NCI-H526 (cell line): ENCODE measurements at places on chromosomes 4 and X.

- DNase-seq: no peak
Observed at GRCh38 chr4:168197926-168198325, 105.6 kb downstream of the ANXA10 start.

DNA sequence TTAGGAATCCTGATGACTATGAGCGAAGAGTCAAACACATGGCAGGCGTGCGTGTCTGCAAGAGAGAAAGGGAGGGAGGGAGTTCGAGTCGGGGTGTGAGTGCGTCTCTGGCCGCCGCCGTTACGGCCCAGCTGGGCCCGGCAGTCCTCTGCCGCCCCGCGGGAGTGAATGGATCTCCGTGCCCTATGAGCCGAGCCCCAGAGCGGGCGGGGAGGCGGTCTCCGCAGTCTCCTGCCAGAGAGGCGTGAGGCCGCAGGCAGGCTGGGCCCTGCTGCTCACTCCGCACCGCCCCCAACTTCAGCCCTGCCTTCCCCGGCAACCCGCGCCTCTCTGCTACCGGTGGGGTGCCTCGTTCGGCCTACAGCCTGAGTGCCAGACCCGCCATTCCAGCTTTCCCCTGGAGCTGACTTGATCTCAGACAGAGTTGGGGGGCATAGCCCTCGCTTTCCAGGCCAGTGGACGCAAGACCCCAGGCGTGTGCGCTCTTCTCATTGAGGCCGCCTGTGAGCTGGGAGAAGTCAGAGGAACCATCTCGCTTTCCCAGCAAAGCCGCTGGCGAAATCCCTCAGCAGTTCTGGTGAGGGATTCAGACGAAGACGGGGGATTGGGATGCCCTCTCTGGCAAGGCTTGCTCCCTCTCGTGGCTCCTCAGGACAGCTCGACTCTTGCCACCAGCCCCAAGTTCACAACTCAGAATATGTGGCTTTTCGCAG lies 1.4 kb downstream of the SLC16A2 start:
- DNase-seq: peak; percentile 66

GRCh38 chr4:6319530-6320150 lies 50.0 kb downstream of the WFS1 start:
- DNase-seq: no peak

- no peak for DNase-seq
Observed at GRCh38 chrX:23936180-23936579, 28.4 kb downstream of the CXorf58 start.

- no peak for DNase-seq
Observed at GRCh38 chrX:39470588-39471407, 627.0 kb downstream of the BCOR start.

DNA sequence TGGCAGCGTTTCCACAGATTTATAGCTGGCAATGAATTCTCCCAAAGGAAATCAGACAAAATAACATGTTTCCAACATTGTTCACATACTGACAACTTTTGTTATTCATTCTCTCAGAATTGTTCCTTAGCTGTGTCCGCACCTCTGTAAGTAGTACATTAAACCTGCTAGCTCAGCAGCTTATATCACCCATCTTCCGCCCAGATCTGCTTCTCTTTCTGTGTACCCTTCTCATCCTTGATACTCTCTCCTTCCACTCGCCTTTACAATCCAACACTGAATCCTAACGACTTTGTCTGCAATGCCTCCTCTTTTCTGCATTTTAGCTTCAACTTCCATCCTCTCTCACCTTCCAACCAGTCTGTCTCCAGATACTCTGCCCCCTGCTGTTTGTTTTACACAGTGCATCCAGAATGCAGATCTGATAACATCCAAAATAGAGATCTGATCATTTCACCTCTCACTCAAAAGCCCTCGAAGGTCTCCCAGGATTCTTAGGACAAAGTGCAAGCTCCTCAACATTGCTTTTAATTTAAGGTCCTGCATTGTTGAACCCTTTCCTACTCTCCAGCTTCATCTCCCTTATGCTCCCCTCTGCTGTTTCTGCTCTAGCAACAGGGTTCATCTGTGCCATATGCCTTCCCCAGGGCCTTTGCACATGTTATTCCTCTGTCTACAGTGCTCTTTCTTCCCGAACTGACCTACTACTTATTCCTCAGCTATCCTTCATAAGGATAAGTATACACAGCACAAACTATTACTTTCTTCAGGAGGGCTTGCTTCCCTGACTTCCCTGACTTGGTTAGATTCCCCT lies 67.3 kb upstream of the VBP1 start:
- peak; percentile 54 for DNase-seq

DNA sequence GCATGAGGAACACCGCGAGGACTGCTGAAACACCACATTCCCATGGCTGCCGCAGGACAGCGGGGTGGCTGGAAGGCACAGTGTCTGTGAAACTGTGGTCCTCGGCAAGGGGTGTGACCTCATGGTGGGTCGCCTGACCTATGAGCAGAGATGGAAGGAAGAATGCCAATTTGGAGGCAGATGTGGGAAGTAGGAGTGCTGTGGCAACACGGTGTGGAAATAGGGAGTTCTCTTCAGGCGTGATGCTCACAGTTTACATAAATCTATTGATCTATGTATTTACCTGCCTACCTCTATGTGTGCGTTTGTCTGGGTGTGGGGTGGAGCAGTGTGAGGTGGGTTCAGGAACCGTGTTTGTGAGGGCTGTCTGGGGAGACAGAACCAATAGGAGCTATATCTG lies 62.3 kb upstream of the LSM6 start:
- DNase-seq: no peak

DNA sequence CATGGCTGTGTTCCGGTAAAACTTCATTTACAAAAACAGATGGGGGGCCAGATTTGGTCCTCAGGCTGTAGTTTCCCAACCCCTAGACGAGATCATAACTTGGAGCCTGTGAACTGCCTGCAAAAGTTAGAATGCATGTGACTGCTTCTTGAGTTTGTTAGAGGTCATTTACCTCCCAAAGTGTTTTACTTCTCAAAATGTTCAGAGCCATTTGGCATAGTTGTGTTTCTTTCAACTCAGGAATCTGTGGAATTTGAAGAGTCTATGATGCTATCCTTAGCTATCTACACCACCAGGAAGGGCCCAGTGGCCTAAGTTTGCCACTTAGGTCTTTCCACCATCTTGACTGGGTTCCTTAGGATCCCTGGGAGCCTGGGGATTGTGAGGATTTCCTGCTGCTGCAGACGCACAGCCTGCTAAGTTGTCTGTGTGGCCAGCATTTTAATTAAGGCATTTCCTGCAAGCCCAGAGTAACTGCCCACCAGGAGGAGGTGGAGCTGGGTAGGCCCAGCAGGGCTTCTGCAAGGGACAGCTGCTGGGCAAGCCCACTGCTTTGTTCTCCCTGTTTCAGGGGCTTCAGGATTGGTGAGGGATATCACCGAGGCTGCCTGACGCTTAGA lies 53.1 kb downstream of the CCNI start:
- no peak for DNase-seq

DNA sequence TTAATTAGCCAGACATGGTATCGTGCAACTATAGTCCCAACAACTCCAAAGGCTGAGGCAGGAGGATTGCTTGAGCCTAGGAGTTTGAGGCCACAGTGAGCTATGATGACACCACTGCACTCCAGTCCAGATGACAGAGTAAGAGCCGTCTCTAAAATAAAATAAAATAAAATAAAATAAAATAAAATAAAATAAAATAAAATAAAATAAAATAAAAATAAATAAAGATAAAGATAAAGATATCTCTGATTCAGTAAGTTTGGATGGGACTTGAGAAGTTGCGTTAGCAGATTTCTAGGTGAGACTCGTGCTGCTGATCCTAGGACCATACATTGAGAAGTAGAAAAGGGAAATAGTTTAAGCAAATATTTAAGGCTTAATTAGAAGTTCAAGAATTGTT lies 254.8 kb upstream of the FAM241A start:
- DNase-seq: no peak

- DNase-seq: no peak
Observed at GRCh38 chrX:77953708-77954107, 15.7 kb downstream of the PGAM4 start.

GRCh38 chr4:157575339-157575738 lies 354.8 kb downstream of the GRIA2 start:
- no peak for DNase-seq

GRCh38 chrX:68999931-69000330 lies 165.3 kb downstream of the PJA1 start:
- DNase-seq: no peak

GRCh38 chr4:185920171-185920570 lies 108.2 kb upstream of the SORBS2 start:
- no peak for DNase-seq

- DNase-seq: no peak
Observed at GRCh38 chrX:8027827-8028226, 100.6 kb upstream of the PNPLA4 start.

DNA sequence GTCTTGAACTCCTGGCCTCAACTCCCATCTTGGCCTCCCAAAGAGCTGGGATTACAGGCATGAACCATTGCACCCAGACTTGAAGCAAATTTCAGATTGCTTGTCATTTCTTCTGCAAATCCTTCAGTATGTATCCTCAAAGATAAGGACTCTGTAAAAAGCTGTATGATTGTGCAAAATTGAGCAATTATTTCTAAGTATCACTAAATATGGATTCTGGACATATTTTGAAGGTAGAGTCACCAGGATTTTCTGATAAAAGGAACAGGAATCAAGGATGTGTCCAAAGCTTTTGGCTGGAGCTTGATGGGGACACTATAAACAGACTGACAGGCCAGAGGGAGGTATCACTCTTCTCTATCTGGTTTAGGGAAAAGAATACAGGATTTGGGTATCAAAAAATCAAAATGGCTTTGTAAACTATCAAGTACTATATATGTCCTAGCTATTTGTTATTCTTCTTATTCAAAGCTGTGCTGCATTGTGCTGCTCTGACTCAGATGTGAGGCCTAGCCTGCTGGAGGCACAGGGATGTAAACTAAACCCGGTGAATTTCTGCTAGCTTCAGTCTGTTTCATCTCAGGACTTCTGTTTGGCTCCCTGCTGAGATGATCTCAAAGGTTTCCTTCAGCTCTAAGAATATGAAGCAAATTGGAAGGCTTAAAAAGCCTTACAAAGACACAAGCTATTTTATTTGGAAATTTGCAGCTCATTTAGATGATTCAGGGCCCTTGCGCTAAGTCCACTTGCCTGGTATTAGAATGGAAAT lies 8.3 kb downstream of the RPS4X start:
- DNase-seq: no peak

DNA sequence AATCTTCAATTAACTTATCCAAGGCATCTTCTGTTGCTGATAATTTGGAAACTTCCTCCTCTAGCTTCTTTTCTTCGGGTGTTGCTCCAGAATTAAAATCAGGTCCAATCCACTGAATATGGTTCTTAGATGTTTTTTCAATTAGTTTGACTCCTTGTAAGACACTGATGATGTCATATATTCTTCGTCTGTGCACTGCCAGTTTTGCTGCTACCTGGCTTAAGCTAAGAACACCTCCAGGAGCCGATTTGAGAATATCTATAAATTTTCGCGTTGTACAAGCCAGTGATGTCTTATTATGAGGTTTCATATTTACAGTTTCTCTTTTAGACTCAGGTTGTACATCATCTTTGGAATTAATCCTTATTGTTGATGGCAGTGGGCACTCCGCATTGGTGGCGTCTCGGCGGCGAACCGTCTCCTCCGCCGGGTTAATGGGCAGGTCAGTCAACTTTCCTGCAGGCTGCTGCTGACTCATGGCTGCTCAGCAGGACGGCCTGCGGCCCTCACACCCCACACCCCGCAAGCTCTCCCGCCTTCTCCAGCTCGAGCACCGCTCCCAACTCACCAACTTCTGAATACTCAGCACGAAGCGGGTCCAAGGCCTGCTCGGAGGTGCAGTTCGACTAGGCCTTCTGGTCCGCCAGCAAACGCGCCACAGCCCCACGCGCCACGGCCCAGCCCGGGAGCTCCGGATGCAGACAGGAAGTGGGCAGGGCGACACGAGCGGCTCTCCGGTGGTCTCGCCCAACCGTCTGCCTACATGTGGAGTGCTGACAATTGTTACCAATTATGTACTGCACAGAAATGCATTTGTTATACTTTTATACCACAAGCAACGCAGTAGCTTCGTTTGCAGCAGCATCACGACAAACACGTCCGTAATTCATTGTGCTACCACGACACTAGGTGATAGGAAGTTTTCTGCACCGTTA lies 49.2 kb upstream of the FHL1 start:
- no peak for DNase-seq

- DNase-seq: no peak
Observed at GRCh38 chr4:58665649-58666048, 1555.5 kb upstream of the IGFBP7 start.

GRCh38 chrX:132165651-132166050 lies 37.8 kb upstream of the FRMD7 start:
- no peak for DNase-seq

- no peak for DNase-seq
Observed at GRCh38 chrX:3403748-3404147, 57.3 kb upstream of the MXRA5 start.

DNA sequence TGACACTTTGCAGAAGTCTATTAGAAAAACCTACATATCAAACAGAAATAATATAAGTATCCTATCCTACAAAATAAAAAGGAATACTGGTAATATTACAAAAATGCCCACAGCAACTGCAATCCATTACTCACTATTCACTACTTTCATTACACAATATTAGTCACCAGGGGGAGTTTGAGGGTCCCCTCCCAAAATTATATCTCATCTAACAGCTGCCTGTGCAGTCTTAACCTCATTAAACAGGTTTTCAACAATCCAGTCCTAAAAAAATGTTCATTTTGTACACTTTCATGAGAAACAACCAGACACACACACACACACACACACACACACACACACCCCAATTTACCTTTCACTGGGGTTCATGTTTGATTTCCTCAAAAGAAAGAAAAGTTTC lies 2.9 kb downstream of the CLOCK start:
- DNase-seq: no peak

GRCh38 chr4:48470570-48470969 lies 12.6 kb upstream of the SLC10A4 start:
- no peak for DNase-seq

DNA sequence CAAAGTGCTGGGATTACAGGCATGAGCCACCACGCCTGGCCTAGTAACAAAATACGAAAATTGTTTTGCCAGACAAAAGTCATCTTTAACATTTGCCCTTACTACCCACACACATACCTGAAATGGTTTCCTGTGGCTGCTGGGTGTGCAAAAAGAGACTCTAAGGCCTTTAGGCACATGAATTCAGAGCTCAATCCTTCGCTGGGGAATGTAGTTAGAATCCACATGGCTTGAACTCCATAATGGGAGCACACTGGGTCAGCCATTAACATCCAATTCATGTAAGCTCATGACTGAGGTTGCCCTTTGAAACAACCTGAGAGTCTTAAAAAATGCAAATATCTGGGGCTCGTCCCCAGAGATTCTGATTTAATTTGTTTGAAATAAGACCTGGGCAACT lies 87.8 kb downstream of the HPGD start:
- DNase-seq: no peak

GRCh38 chr4:182832352-182833120 lies 84.7 kb downstream of the DCTD start:
- no peak for DNase-seq

DNA sequence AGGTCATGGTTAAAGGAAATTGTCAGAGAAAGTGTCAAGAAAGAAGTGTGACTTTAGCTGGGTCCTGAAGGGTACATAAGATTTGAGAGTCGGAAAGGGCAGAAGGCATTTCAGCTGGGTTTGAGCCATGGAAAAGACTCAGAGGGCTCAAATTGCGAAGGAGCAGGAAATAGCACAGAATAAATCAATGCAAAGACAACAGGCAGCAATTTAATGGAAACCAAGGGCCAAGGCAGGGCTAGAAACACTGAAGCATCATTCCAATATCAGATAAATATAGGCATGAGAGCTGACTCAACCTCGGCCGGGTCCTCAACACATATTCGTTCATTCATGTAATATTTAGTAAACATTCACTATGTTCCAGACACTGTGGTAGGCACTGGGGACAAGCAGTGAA lies 3.6 kb upstream of the FMR1 start:
- DNase-seq: no peak
